ENCODE measurements at places on chromosomes 12 and 14.

DNA sequence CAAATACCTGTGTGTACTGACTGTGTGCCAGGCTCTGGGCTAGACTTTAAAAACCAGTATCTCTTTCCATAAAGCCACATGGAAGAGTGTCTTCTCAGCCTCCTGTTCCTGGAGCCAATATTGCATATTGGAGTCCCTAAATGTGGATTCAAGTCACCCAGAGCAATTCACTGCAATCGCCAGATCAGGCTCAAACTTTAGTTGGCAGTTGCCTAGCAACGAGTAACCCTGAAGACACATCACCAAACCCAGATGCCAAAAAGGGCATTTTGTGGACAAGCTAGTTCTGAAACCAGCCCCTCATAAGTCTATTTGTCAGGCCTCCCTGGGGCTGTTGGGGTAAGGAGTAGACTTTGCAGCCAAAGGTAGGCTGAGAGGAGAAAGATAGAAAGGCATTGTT lies 13.7 kb downstream of the DPF3 start:
- no peak for DNase-seq

DNA sequence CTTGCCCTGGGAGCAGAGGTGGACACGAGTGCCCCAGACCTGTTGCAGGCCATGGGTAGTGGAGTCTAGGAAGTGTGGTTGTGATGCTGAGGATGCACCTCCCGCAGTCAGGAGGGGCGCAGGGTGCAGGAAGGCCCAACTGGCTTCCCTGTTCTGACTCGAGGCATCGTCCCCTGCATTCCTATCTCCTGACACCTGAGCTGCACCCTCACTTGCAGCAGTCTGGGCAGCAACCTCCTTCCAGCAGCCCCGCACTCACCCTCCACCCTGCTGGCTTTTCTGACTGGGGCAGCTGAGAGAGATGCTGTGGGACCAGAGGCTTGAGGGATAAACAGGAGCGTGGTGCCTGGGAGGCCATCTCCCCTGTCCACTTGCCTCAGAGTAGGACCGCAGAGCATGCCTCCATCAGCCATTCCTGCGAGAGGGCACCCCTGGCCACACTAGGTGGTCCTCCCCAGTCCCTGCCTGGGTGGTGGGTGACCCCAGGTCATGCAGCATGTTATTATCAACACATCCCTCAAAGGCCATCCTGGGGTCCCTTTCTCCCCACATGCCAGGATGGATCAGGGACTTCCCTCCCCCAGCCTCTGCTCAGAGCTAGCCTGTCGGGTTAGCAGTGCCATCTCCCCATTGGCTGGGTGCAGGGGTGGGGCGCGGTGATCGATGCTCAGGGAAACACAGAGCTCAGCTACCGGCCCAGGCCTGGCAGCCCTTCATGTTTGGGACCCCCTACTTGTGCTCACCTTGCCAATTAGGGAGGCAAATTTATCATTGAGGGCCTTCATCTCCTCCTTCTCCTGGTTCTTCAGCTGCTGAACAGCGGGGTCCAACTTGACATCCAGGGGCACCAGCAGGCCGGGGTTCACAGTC lies 719 bp downstream of the KRT80 start:
- DNase-seq: no peak

GRCh38 chr14:94893411-94894160 lies 123.7 kb upstream of the GSC start:
- DNase-seq: no peak

DNA sequence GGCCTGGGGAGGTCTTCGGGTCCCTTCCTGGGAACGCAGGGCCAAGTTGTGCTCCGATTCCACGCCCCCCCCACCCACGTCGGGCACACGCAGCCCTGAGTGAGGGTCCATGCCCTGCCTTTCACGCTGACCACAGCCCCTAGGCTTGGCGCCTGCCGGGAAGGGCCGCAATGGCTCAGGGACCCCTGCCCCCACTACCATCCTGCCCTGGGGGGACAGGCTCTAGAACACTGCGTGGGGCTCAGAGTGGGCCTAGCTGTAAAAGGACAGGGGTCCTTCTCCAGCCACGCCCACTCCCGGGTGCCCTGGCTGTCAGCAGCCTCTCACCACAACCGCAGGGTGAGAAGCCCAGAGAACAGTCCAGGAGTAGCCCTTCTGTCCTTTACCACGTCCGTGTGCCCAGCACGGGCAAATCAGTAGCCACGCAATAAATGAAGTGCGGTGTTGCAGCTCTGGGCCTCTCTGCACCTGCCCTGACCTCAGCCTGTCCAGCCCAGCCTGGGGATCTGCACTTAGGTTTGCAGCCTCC lies 9.4 kb upstream of the GPR68 start:
- DNase-seq: no peak

- DNase-seq: no peak
Observed at GRCh38 chr12:122023339-122024131, 1.9 kb downstream of the BCL7A start.

GRCh38 chr14:60753264-60754119 lies 18.9 kb downstream of the MNAT1 start:
- peak; percentile 26 for DNase-seq

DNA sequence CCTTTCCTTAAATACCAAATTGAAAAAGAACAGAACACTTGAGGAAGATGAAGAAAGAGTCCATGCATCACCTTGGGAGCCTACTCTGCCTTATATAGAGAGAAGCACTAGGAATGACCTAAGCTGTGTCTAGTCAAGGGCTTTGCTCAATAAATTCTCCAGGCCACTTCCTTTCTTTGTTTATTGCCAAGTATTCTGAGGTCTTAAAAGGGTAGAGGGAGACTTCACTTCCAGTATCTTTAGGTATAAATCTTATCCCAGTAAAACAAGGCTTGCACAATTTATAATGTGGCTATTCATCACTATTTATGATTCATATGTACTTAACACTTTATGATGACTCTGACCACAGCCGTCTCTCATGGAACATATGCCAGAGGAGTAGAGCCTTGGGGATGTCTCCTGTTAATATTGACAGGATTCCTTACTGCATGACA lies 85.1 kb upstream of the ARHGAP5 start:
- no peak for DNase-seq

DNA sequence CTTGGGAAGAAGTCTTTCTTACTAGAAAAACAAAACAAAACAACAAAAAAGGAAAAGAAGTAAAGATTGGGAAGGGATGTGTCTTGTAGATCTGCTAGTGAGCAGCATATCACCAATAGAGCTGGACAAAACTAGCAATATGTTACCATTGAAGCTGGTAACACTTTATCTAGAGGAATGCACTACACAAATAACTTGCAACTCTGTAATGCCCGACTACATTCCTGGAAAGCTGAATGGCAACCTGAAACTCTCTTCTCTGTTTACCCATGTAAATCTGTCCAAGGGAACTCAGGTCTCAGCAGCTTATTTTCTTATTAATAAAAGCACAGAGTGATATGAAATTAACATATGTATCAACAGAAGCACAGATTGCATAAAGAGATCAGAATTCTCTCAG lies 624.4 kb downstream of the KCNH5 start:
- DNase-seq: no peak

DNA sequence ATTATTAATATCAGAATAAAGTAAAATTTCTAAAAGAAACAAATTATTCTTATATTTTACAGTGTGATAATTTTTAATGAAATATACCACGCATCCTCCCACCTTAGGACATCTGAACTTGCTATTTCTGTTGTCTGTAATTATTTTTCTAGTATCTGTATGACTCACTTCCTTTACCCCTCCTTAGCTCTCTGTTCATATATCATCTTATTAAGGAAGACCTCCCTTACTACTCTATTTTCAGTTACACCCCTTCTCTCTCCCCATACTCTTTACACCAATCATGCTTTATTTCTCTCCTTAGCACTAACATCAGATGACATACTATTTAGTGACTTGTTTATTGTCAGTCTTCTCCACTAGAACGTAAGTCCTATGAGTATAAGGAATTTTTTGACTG lies 34.2 kb upstream of the C12orf50 start:
- DNase-seq: no peak

DNA sequence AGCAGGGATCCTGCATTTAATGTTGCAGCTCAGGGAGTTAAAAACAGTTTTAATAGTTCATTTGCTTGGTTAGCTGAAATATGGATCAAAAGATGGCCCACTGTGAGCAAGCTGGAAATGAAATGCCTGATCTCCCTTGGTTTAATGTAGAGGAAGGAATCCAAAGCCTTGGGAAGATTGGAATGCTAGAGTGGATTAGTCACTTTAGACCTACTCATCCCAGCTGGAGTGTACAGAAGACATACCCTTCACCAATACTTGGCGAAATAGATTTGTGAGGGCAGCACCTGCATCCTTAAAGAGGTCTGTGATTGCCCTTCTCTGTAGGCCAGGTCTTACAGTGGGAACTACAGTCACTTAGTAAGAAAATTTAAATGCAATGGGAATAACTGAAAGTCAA lies 58.0 kb upstream of the KRAS start:
- DNase-seq: no peak
